ENCODE measurements at places on chromosomes 7 and 10.

GRCh38 chr7:93442478-93443224, 131.9 kb downstream of the CALCR start:
- DNase-seq = peak; percentile 30

GRCh38 chr10:122554131-122555036, 6.2 kb upstream of the DMBT1 start:
- DNase-seq = no peak

DNA sequence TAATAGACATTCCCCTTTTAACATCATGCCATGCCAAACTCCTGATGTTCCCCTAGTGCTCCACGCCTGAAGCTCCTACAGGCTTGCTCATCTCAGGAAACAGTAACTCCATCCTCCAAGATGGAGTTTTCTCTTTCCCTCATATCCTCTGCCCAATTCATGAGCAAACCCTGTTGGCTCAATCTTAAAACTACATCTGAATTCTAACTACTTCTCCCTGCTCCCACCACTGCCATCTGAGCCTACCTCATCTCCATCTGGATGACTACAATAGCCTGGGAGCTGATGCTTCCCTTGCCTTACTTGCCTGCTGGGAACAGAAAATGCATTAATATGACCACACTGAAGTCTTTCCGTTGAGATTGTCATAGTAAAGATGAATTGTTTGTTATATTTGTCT, 271.7 kb upstream of the MKLN1 start:
- no peak for DNase-seq

DNA sequence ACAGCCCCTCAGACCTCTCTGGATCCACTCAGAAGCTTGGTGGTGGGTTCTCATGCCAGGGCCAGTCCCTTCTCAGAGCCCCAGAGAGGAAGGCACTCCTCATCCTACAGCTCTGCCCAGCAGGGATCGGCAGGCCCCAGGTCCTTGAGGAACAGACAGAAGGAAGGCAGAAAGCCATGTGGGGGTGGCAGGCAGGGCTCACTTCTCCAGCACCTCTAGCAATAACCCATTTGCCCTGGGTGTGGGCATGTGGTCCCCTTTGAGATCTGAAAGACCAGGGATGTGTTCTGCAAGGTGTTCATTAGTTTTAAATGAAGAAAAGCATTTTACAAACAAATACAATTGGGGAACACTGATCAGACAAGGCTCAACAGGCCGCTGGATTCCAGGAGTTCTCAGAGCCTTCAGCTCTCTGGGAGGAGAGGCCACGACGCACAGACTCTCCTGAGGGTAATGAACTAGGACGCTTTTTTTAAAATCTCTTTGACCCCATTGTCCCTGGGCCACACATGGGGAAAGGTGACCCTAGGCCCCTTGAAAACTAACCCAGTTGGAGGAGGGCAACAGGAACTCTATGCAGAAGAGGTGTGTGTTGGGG, 40.6 kb downstream of the LDB3 start:
- no peak for DNase-seq

DNA sequence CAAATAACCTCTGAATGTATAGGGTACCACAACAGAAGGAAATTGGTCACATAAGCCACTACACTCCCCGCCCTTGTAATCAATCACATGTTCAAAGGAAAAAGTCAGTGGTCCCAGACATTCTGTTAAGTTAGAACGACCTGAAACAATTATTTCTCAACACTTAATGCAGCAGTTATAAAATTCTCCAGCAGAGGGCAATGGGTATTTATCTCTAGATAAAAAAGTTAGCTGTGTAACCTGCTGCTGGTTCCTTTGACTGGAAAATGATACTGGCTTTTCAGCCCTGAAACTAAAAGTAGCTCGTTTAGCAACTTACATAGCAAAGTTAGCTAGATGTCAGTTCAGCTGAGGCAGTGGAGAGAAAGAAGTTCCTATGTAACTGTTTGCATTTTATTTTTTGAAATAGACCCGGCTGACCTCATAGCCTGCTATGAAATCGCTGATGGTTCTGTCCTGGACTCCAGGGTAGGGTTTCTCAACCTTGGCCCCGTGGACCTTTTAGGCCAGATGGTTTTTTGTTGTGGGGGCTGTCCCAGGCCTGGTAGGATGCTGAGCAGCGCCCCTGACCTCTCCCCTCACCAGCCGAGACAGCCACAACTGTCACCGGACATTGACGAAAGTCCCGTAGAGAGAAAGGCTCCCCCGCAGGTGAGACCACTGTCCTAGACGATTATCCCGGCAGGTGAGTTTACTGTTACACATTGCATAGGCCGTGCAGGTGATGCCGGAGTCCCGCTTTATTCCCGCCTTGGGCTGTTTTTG, 40.2 kb upstream of the PROSER2 start:
- peak; percentile 26 for DNase-seq

DNA sequence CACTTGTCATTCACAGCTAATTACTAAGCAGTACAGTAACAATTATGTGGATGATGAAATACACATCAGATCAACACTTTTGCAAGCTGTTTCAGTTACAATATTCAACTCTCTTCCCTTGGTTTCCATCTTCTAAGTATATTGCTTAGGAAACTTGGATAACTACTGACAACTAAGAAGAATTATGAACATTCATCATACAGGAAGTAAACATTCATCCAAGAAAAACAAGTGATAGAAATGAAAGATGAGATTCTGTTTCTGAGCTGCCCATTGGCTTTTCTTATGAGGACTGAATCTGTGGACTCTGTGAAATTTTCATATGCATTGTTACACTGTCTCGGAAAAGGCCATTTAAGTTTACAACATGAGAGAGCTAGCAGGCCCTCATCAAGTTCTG, 240.2 kb downstream of the PRKG1 start:
- DNase-seq = no peak

GRCh38 chr7:37816922-37817590, 31.3 kb upstream of the NME8 start:
- no peak for DNase-seq

- DNase-seq = no peak
These were observed 857.8 kb downstream of the KCNMA1 start for GRCh38 chr10:76779796-76780301.

DNA sequence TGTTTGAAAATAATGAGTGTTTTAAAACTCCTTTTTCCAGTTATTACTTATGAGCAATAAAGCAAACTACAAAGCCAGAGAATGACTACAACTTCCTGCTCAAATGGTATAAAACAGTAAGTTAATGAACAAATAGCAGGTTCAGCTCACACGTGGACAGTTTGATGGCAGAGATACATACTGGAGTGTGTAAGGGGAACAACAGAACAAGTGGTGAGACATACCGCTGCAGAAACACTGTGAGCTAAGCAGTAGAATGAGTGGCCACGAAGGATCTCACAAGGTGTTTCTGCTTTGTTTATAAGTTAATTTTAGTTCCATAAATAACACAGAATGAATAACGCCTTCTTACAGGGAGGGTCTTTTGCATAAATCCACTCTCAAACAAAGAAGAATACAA, 3.0 kb upstream of the MKX start:
- DNase-seq = no peak

- no peak for DNase-seq
These were observed 182.3 kb upstream of the CDCA7L start for GRCh38 chr7:22127835-22128527.
